ENCODE measurements at places on chromosomes 7 and 10.

DNA sequence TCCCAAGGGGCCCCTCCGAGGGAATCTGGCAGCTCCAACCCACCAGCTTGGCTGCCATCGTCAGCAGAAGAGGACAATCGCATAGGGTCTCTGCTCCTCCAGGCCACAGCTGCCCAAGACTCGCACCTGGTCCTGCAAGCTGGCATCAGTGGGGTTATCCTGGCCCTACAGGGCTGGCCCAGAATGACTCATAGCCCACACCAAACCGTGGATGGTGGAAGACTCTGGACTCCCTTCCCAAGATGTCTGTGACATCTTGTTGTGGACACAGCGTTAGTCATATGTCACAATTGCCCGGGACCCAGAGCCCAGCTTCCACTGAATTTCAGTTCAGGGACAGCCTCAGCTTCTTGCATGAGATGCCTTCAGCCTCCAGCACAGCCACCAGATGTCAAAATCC lies 91.5 kb upstream of the CUX1 start:
- no peak for DNase-seq

GRCh38 chr10:60182691-60183090 lies 207.0 kb downstream of the ANK3 start:
- DNase-seq, result no peak

- peak; percentile 35 for DNase-seq
Measured at GRCh38 chr10:82969405-82969804, 1094.4 kb downstream of the NRG3 start.

- no peak for DNase-seq
Measured at GRCh38 chr7:146479040-146479439, 362.4 kb downstream of the CNTNAP2 start.

DNA sequence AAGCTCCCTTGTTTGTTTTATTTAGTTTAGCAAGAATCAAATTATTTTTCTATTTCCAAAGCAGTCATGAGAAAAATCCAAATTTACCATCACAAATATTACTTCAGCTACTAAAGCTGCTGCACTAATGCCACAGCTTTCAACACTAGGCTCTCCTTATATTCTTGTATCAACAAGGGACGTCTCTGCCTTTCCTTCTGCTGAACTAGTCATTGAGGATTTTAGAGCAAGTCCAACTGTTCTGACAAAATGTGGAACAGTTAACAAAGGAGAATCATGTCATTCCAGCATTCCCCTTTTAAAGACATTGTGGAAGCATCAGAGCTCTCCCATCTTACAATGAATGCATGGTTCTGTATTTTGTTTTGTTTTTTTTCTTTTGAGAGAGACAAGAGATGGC lies 28.6 kb downstream of the FAM13C start:
- no peak for DNase-seq

Data from NB4 (cell line).